H54 (cell line): ENCODE measurements at places on chromosomes 16 and 17.

DNA sequence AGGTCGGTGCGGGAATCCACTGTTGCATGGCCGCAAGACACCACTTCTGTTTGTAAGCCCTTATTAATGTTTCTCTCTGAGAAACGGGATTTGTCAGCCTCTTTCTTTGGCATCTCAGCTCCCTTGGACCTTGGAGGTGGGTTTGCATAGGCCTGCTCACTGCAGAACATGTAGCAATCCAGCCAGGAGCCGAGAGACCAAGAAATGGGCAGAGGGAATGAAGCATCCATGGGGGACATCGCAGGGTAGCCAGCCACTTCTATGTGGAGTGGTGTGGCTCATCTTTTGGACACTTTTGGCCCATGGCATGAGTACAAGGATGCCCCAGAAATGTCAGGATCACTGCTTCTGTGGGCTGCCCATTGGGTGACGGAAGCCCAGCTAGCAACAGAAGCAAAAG lies 79.4 kb downstream of the GSG1L start:
- DNase-seq = no peak

GRCh38 chr17:5980941-5981340 lies 89.2 kb upstream of the WSCD1 start:
- no peak for DNase-seq

DNA sequence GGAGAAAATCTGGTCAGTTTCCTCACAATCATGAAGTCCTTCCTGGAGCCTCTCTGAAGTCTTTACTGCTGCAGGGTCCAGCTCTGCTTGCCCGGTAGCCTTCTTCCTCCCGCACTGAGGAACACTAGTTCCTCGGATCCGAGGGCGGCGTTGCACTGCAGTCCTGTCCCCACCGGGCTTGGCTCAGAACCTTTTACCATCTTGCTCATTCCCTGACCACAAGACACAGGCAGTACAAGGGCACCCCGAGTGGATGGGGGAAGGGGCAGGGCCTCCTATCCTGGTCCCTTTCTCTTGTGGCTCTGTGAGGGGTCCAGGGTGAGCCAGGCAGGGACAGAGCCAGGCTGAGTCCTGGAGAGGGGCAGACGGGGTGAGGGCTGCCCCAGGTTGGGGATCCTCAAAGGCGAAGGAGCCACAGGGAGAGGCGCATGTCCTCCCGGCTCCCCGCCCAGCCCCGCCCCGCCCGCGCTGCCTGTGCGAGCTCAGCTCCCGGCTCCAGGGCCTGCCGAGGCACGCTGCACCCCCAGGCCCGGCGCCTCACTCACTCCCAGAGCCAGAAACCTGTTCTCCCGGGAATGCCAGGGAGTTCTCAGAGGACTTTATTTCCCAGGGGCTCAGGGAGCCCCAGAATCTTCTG lies 1.5 kb downstream of the FOXN1 start:
- DNase-seq = no peak

DNA sequence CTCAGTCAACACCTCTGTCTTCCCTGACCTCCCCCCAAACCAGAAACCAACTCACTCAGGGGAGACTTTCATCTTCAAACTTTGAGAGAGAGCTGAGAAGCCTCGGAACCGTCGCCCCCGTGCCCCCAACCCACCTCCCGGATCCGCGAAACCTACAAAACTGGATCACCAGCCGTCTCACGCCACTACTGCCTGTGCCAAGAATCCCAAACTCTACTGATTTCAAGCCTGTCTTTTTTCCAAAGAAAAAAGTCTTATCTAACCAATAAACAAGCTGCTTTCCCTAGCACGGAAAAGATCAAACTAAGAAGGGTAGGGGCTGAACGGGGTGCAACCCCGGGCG lies 2.0 kb downstream of the AXIN2 start:
- DNase-seq = no peak

- DNase-seq = no peak
Observed at GRCh38 chr16:69040144-69040909, 65.1 kb upstream of the HAS3 start.

DNA sequence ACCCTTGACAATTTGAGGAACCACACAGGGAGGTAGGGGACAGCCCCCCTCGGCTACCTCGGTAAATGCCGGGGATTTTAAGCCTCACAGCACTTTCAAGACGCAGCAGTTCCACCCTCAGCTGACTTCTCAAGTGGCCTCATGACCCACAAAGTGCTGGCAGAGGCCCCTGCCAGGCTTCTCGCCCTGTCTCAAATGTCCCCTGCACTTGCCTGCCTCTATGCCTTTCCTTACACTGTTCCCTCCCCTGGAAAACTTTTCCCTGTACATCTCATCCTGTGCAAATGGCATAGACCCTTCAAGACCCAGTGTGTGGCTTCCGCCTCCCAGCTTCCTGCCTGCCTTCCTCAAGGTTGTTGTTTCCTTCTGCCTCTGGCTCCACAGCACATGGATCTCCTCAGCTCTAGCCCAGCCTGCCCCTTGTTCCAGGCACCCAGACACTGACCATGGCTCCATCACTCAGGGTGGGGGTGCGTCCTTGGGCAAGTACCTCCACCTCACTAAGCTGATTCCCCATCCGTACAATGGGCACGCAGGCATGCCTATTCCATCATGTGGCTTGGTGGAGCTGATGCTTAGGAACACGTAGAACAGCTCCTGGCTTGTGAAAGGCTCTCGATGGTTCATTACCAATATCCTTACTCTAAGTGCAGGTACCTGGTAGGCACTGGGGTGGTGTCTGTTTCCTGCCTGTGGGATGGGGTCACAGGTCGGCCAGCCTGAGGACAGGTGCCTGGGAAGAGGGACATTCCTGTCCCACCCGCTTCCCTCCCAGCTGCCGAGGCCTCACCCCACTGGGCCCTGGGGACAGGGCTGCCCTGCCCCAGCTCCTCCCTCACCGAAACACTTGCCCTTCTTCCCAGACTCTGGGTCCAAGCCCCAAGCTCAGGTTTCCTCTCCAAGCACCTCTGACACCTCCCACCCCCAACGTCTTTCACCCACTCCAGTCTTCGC lies 24.0 kb downstream of the MMP15 start:
- DNase-seq = no peak
